ENCODE measurements at places on chromosomes 11 and 22.

DNA sequence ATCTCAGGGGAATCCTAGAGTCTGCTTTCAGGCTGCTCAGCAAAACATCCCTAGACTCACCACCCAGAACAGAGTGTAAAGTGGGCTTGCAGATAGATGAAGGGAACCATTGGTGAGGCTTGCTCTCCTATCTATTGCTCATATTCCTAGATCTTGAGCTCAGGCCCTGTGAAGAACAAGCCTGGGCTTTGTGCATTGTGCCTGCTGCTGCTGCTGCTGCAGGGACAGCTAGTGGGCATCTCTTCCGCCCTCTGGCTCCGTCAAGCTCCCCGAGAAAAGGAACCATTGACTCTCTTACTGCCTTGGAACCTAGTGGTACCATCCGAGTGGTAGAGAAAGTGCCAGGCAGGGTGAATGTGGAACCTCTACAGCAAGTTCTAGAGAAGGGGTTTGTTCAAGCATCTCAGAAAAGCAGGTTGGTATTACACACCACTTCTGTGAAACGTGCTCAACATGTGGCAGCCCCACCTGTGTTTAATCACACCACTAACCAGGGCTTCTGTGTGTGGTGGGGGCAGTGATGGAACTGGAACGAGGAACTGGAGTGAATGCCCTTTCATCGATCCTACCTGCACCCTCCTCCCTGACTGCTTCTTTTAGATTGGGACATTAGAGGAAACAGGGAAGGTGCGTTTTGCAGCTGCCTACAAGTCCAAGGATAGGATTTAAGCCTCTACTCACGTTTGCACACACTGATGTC, 4.4 kb downstream of the BACE1-AS start:
- DNase-seq, result no peak

GRCh38 chr22:35335936-35336781, 36.5 kb downstream of the TOM1 start:
- peak; percentile 19 for DNase-seq

DNA sequence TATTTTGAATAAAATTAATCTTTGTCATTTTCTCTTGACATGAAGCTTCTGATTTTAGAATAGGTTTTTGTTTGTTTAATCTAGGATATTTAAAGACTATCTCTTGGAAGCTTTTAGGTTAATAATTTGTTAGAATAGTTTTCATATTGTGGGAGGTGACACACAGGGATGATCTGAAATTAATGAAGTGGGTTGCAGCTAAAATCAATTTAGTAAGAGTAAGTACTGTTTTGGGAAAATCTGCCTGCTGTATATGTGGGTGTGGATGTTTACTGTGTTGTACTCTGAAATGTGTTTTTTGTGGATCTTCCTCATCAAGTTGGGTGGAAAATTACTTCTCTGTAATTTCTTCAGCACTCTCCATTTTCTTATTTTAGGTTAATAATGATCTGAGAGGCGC, 67.3 kb downstream of the BID start:
- no peak for DNase-seq

DNA sequence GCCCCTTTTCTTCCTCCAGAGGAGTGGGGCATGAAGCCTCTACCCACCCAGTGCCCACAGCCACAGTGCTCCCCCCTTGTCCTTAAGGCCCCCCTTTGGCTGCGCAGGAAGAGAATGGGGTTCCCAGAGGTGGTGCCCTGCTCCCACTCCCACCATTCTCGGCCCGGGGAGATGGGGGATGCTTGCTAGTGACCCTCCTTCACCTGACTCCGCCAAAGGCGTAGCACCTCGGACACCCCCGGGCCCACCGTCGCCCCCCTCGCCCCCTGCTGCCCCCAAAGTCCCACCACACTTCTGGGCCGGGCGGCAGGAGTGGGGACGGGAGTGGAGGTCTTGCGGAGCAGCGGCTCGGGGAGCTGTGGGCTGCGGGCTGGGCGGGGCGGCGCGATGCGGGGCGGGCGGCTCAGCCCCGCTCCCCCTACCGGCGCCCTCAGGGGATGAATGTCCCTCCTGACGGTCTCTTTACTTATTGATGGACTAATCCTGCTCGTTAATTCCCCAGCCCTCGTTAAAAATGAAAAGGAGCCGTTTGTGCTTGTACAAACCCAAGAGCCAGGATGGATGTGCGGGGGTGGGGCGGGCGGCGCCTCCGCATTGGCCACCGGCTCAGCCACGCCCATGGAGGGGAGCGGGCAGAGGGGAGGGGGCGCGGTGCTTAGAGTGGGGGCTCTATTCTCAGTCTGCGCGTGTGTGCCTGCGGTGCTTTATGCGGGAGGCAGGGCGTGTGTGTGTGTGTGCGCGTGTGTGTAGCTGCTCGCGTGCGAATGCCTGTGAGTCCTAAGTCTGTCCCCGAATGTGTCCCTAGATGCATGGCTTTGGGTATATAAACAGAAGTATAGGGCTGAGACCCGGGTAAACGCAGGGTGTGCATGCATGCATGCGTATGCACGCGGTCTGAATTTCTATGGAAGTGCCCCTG, 25.6 kb downstream of the SYT7 start:
- no peak for DNase-seq

DNA sequence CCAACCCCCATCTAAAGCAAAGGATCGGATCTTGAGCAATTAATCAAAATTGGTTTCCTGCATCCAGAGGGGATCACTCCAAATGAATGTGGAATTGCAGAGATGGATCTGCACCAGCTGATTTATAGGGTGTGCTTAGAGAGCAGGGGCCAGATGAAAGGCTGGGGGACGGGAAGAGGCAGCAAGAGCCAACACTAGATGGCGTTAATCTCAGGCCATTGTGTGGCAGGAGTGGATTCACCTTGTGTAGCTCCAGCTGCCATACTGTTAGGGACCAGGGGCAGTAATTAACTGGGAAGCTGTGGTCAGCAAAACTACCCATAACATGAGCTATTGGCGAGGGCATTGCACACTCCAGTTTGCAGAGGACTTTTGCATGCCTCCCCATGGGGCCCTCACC, 35.6 kb downstream of the SERPINH1 start:
- DNase-seq, result no peak

DNA sequence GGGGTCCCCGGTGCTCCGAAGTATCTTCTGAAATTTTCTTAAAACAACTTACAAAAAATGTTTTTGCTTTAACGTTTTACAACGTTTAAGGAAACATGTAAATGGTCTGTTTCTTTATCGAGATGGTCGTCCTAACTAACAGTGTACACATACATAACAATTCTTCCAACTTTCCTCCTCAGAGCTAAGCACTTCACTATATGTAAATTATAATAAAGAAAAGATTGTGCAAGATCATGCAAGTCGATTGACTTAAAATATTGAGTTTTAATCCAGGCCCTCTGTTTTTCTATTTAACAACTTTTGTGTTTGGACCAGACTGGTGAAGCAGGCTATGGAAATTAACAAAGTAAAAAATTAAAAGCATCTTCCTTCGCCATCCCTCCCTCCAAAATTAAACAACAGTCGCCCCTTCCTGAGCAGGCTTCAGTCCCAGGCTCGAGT, 4.9 kb downstream of the ALX4 start:
- no peak for DNase-seq

DNA sequence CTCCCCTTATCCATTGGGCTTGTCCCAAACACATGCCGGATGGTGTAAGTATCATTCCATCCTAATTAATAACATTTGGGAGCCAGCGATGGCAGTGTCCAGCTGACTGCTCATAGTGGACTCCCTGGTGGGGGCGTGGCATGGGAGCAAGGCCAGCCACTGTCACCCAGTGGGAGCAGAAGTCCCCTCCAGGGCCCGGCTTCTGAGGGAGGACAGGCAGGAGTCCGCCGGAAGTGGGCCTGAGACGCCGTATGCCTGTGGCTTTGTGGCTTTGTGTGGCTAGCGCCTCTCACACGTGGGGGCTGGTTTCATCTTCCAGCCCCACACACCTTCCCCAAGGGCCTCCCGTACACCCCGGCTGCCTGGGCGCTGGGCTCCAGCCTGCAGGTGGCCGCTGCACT, 124.5 kb downstream of the KCNQ1 start:
- DNase-seq, result no peak

- no peak for DNase-seq
Observed at GRCh38 chr11:132742929-132743328, 789.4 kb downstream of the OPCML start.

- DNase-seq, result peak; percentile 17
Observed at GRCh38 chr22:47929073-47929472, 1166.6 kb downstream of the TBC1D22A start.

DNA sequence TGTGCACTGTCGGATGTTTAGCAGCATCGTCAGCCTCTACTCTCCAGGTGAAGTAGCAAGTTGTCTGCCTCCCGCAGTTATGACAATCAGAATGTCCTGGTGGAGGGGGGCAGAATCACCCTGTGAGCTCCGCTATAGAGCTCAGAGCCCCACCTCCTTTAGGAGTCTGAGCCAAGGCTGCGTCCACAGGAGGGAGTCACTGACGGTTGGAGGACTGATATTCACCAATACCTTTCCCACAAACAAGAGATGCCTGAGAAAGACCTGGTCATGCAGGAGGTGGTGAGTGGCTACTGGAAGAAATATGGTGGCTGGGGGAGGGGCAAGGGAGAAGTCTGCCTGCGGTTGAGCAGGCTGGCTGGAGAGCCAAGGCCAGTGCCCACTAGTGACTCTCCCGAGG, 41.7 kb upstream of the ADA2 start:
- DNase-seq, result no peak

DNA sequence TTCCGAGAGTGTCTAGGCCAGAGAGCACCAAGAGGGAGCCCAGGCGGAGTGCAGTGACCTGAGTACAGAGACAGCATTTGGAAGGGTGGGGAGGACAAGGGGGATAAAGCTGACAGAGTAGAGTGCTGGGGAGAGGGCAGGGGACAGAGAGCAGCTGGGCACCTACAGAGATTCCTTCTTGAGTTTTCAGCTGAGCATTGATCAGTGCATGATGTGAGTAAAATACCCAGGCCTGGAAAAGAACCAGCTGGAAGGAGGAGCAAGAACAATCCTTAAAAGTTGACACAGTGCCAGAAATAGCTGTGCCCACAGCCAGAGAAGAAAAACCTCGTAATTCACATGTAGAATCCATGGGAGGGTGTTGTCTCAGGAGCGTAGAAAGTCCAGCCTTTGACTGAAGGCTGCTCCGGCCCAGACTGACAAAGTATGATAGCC, 33.9 kb upstream of the PANX2 start:
- no peak for DNase-seq

DNA sequence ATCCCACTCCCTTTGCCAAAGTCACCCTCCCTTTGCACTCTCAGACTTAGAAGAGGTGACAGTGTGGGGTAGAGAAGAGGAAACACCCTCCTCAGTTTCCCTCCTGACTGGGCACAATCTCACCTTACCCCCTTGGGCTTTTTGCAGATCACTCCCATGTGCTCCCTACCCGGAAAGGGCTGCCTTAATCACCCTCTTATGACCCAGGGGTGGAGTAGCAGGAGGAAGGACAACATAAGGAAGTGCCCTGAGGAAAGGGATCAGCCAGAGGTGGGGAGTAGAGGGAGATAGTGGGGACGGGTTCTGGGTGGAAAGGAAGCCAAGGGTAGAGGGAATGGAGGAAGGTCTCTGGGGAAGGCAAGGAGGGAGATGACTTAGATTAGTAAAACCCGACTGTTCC, 52.0 kb downstream of the NRXN2 start:
- DNase-seq, result no peak

GRCh38 chr22:20721409-20722218, 52.3 kb upstream of the SERPIND1 start:
- DNase-seq, result no peak

DNA sequence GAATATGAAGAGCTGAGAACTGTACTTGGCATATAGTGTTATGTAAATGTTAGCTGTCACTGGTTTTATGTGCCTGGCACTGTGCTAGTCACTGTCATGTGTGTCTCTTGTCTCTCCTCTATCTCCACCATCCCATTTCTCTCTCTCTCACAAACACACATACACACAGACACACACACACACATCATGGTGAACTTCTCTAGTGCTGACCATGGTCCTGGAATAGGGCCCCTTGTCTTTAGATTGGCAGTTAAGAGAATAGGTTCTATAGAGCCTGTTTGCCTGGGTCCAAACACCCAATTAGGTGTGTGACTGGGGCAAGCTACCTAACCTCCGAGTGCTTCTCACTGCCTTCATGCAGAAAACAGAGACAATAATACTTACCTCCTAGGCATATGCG, 109.7 kb upstream of the NARS2 start:
- DNase-seq, result no peak

GRCh38 chr11:118530180-118530682, 761 bp upstream of the TMEM25 start:
- no peak for DNase-seq

GRCh38 chr22:42553475-42554361, at the start of gene SERHL2:
Gene SERHL2, plus strand, starts transcription at chr22:42553956. Its CDS starts 65 bp downstream, at chr22:42554021.
- no peak for DNase-seq

Data from DND-41 (cell line).